Inflammatory macrophage treated with lipopolysaccharide for 4 hours (primary cell): ENCODE measurements at places on chromosomes 2 and 18.
A peak's percentile ranks its signal among the peaks of the same experiment; 100 is the strongest.

- no peak for DNase-seq
Measured at GRCh38 chr2:122525336-122525735, 769.9 kb downstream of the TSN start.

DNA sequence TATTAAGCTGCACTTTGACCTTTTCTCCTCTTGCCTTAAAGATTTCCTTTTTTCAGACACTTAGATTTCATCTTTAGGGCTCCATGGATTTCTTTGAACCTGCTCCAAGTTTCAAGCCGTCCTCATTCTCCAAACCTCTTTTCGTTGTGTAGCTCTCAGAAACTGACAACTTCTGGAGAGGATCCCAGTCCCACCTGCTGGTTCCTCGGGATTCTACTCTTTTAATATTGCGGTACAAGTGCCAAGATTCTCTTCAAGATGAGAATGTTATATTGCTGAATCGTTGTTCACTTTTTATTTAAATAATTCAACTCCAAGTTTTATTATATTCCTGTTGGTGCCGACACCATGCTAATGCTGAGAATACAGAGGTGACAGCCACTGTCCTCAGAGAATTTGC is 141.1 kb downstream of the CDH20 start:
- DNase-seq = no peak

GRCh38 chr18:79258447-79258846 is 137.3 kb upstream of the NFATC1 start:
- DNase-seq = no peak

DNA sequence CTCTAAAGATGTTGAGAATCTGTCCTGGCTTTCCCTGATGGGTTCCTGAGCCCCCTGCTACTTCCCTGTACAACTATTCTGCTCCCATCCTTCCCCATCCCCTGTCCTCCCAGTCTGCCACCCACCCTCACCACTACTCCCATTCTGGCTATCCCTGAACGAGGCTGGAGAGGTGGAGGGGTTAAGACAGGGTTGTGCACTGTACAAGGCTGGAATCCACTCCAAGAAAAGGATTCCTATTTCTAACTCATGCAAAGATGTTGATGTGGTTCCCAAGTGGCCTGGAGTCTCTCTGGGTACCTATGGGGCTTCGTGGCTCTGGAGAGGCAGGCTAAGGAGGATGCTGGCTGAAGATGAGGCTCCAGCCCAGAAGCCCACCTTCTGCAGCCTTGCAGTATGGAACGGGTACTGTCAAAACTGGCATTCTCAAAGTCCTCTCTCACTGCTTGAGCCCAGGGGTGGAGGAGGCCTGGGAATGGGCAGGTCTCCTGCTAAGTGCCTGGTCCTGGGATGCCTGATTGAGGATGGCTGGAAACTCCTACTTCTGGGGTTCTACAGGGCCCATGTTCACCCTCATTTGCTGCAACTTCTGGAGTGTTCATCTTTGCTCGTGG is 1.3 kb upstream of the FEV start:
- no peak for DNase-seq

- DNase-seq = no peak
Measured at GRCh38 chr2:109527079-109527478, 86.7 kb downstream of the SEPTIN10 start.

DNA sequence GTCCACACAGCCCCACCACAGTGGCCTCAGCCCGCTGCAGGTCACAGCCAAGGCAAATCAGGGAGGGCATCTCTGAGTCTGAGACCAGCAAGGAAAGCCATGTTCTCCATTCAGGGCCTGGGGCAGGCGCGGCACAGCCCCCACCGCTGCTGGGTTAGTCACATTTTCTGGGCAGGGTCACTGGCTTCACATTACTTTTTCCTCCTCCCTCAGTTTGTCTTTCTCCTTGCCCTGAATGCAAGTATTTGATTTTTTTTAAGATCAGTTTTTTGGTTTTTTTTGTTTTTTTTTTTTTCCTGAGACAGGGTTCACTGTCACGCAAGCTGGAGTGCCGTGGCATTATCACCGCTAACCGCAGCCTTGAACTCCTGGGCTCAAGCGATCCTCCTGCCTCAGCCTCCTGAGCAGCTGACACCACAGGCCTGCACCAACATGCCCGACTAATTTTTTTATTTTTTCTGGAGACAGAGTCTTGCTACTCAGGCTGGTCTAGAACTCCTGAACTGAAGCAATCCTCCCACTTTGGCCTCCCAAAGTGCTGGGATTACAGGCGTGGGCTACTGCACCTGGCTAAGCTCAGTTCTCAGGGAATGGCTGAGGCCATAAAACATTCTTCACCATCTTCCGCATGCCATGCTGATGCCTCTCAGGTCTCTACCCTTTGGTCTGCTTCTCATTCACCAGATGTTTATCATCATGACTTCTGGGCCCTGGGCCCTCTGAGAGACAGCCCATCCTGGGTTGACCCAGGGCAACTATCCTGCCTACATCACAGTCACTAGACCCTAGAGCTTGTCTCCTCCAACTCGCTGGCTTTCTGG is 628 bp upstream of the CAPG start:
- peak; percentile 63 for DNase-seq

DNA sequence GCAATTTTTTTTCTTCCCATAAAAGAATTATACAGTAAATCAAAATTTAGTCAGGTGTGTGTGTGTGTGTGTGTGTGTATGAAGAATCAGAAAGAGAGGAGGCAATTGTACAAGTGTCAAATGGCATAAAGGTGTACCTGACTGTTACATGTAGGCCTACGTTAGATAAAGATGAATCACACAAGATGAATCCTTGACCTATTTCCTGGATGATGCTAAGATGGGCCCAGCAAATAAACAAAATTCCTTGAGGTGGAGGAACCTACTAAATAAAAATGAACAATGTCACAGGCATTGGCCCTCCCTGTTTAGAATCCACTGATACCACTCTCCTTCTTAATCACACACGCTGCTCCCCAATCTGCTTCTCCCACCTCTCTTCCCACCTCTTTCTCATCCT is 79.7 kb upstream of the LRATD1 start:
- DNase-seq = no peak

GRCh38 chr2:37788602-37789209 is 117.3 kb upstream of the CDC42EP3 start:
- DNase-seq = no peak

GRCh38 chr18:22433956-22434355 is 16.2 kb upstream of the CTAGE1 start:
- DNase-seq = no peak

DNA sequence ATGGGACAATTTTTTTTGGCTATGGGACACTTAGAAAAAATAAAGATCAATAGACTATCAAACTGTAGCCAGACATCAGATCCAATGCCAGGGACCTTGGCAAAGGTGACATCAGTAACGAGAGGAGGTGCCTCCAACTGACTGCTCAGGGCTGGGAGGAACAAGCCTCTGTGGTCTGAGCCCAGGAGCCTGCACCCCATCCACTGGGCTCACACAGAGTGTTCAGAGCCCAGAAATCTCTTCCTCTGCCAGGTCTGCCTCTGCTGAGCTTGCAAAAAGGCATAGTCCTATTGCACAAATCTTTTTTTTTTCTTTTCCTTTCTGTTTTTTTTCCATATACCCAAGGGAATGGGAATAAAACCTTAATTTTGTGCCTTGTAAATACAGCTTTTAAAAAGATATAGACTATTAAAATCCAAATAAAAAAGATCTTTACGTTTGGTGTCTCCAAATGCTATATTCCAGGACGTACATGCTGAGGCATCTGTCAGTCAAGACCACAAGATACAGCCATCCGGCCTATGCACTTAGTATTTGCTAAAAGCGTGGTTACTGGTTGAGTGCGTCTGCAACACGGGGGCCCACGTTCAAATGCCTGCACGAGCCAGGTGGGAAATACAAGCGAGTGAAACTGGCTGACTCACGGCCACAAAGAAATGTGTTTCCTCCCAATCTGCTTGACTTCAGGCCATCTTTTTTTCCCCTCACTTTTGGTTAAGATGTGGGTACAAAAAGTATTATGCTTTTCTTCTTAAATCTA is 7.8 kb upstream of the ARHGAP25 start:
- no peak for DNase-seq

GRCh38 chr18:63700501-63700900 is 2.3 kb upstream of the SERPINB11 start:
- DNase-seq = no peak

- no peak for DNase-seq
Measured at GRCh38 chr18:69730664-69731063, 217.0 kb downstream of the CD226 start.

GRCh38 chr18:37261246-37261840 is 304.3 kb downstream of the CELF4 start:
- no peak for DNase-seq

- DNase-seq = peak; percentile 95
Measured at GRCh38 chr2:12694990-12695774, 21.6 kb upstream of the TRIB2 start.

DNA sequence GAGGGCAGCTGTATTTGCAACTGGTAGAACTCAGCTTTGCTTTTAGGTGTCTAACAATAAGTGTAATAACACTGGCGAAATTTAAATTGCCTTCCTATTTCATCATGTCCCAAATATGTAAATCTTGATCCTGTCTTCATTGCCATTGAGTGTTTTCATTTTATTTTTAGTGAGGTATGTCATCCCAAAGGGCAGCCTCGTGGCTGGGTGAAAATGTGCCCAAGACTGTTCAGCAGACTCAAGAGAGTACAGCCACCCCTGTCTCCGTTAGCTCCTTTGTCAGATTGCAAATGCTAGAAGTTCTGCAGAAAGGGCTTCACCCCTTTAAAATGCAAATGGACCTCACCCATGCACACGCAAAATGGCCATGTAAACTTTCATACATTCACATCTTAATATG is 278.8 kb downstream of the RND3 start:
- no peak for DNase-seq

GRCh38 chr18:13257361-13257980 is 38.9 kb downstream of the LDLRAD4 start:
- DNase-seq = no peak

- no peak for DNase-seq
Measured at GRCh38 chr2:241865957-241866789, 3.4 kb upstream of the RTP5 start.

DNA sequence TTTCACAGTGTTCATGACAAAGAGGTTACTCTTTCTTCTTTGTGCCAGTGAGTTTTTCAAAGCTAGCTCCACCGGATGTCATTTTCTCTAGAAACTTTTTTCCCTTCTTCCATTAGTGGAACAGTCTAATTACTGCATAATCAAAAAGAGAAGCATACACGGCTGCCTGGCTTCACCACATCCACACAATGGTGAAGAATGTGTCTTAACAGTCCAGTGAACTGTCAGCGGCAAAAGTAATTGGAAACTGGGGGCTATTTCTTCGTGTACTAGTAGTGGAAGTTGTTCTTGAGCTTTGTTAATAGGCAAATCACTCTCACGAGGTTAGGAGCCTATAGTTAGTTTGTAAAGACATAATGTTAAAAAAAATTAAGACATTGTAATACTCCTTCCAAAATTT is 32.9 kb upstream of the PIK3C3 start:
- DNase-seq = no peak

DNA sequence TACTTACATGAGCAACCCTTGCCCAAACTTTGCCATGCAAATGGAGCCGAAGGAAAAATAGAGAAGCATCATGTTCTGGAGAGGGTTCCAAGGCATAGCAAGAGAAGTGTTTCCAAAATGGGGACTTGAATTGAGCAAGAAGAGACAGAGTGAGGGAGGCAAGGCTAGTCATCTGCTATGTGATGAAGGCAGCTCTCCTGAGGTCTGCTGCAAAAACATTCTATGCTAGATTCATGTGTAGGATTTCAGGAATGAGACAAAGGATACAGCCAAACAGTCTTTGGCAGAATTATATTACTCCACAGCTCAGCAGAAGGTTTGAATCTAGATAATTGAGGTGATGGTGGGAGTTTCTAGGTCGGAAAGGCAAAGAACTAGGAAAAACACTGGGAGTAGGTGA is 24.1 kb upstream of the MRPL19 start:
- no peak for DNase-seq

DNA sequence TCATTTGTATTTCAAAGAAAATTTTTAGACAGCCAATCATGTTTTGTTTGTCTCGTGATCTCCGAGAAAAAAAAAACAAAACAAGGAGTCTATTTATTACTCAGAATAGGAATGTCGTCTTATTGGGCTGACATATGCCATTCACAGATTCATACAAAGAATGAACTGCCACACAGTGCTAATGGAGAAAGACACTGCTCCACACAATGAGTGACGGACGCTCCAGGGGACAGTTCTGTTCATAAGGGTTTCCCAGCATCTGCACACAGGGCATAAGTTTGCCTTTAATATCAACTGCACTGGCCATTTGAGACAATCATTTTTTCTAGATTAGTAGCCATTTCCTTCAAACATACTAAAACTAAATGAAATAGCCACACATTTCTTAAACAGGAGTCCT is 3.4 kb downstream of the SERTAD2 start:
- no peak for DNase-seq

DNA sequence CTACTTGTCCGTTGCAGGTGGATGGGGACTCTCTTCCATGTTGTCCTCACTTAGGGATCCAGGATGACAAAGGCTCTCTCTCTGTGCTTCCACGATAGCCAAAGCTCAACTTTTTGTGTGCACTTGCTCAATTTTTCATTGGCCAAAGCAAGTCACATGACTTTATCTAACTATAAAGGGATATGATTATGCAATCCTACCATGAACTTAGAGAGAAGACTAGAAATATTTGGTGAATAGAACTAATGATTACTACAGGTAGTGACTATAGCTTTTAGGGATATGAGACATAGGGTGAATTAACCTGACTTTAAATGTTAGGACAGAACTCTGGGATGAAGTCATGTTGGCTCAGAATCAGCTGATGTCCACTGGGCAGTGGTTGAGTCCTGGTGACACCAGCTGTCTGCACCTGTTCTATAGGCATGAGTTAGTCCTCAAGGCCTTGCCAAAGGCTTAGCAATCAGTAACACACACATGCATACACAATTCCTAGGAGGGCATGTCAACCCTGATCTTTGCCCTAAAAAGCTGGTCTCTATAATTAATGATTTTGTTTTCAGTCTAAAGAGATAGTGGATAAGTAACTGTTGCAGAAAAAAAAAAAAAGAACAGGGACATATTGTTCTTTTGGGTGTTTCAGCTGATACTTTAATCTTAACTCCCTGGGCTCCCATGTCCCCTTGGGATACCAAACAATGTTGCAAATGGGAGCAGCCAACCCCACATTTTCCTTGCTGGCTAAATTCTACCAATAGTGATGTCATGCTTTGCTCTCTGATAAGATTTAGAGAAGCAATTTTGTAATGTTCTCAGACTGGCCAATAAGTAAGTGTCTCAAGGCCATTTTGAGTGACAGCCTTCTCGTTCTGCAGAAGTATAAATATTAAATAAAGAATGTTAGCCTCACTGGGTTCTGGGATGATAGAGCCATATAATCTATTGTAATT is 12.5 kb upstream of the HK2 start:
- DNase-seq = peak; percentile 52
